Spleen (tissue), 13 donors: ENCODE measurements at places on chromosomes 2 and 18. TPM values are rescaled to one million over a fixed set of nuclear protein-coding genes. Genes with fewer than 3 reads are reported as not detected.

The NETO1 gene
- total RNA-seq, result 17.1 TPM

The CDH2 gene
- total RNA-seq, result 36.4 TPM

The UGT1A5 gene
- total RNA-seq, result not detected

- no peak for DNase-seq
- H3K27ac ChIP-seq, result no peak overlapping the region
- no peaks in the 10 kb centered on the region for H3K27me3 ChIP-seq
- H3K4me3 ChIP-seq, result no peak overlapping the region
- no peaks in the 10 kb centered on the region for H3K36me3 ChIP-seq
Observed at GRCh38 chr2:215677481-215677880, 241.6 kb upstream of the FN1 start.

GRCh38 chr2:44121899-44122298, 46.8 kb upstream of the PPM1B start:
- H3K36me3 ChIP-seq, result no peaks in the 10 kb centered on the region
- no peaks in the 10 kb centered on the region for H3K4me1 ChIP-seq
- H3K27me3 ChIP-seq, result no peaks in the 10 kb centered on the region
- no peak for DNase-seq
- H3K4me3 ChIP-seq, result no peak overlapping the region
- H3K27ac ChIP-seq, result no peak overlapping the region
